ENCODE measurements at places on chromosomes 11 and 22. TPM values are rescaled to one million over a fixed set of nuclear protein-coding genes. Genes with fewer than 3 reads are reported as not detected.

Gene GRIK4
- total RNA-seq = 2.2 TPM

Gene KDM4E
- total RNA-seq = not detected

Gene VWCE
- 16.9 TPM for total RNA-seq

Gene PANX2
- 5.9 TPM for total RNA-seq

Gene MUC6
- total RNA-seq = not detected

Gene GRIA4
- total RNA-seq = 71.1 TPM

Gene DENND6B
- total RNA-seq = 1.3 TPM

Gene CASP1
- total RNA-seq = not detected

Gene SLC17A6
- 0.31 TPM for total RNA-seq
